Activated CD4-positive, alpha-beta T cell treated with anti-CD3 and anti-CD28 coated beads, Interleukin-2, amount 50 U/mL, for 16 hours (primary cell): ENCODE measurements at places on chromosomes 11 and 22.

- DNase-seq, result no peak
These were observed 1373.1 kb downstream of the TBC1D22A start for GRCh38 chr22:48135592-48135991.

GRCh38 chr22:37019309-37020191 lies at the start of the genes MPST and TST:
Gene MPST, plus strand, starts transcription at chr22:37019742. Its CDS starts 95 bp downstream, at chr22:37019837.
Gene TST, minus strand, starts transcription at chr22:37019447. Its CDS starts 715 bp downstream, at chr22:37018732.
- peak; percentile 52 for DNase-seq

DNA sequence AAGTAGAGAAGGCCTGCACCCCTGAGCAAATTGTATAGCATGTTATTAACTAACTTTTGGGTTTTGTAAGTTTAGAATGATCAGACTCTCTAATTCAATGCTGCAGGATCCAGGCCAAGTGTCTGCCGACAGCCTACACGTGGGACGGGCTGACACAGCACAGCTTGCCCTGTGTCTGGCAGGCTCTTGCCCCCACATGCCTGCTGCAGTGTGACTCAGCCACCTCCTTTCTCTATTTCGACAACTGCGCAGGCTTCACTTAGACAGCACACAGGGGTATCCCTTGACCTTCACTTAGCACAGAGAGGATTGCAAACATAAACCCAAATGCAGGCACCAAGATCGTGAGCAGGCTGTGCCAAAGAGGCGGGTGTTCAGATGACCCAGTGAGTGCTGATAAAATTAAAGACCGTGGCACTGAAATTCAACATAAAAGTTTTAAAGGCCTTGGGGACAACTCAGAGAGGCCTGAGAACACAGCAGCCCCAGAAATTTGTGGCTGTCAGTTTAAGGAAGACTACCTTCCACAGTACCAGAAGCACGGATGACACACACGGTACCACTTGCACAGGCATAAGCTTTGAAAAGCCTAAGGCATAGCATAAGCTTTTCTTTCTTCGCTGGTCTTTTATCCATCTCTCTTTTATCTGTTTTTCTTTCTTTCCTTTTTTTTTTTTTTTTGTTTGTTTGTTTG lies 37.8 kb downstream of the SCN3B start:
- DNase-seq, result no peak

GRCh38 chr22:17079572-17079971 lies 5.2 kb upstream of the IL17RA start:
- no peak for DNase-seq

- DNase-seq, result no peak
These were observed 1.2 kb downstream of the CRYBB1 start for GRCh38 chr22:26616650-26617049.
